GM18507 (cell line): ENCODE measurements at places on chromosomes 12 and 14.

- DNase-seq: no peak
These were observed 10.9 kb downstream of the SLC6A12 start for GRCh38 chr12:203074-203461.

- DNase-seq: no peak
These were observed 14.8 kb upstream of the CALM1 start for GRCh38 chr14:90381999-90382451.

- no peak for DNase-seq
These were observed 71.5 kb downstream of the BRMS1L start for GRCh38 chr14:35897616-35898111.

GRCh38 chr14:48670939-48671338 lies 915.2 kb downstream of the RPS29 start:
- no peak for DNase-seq

DNA sequence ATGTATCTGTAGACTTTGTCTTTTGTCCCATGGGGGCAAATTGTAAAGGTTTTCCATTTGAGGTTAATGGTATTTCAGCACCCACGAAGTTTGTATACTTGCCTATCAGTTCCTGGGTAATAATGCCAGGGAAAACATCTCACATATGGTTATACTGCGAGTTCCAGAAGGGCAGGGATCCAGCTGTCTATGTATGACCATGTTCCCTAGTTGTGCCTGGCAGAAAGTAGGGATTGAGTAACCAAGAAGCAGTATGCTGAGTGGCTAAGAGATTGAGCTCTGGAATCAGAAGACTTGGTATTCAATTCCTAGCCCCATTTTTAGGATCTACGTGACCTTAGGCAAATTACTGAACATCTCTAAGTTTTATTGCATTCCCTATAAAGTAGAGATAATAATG lies 173.2 kb upstream of the PWP1 start:
- no peak for DNase-seq

GRCh38 chr14:30204431-30204980 lies 276.9 kb upstream of the PRKD1 start:
- no peak for DNase-seq

DNA sequence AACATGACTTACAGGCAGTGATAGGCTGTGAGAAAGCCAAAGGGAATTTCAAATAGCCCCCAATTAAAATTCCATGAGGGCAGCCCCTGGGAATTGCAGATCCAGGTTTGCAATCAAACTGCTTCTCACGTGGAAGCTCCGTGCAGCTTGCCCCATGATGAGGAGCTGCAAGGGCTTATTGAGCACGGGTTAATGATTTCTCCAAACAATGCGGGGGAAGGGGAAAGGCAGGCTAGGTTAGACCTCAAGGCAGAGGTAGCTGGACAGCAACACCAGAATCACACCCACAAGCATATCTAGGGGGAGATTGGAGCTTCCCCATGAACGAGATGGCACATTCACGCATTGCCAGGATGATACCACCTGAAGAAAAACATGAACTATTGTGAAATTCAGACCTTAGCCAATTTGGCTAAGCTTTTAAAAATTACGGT lies 5.0 kb upstream of the DUSP6 start:
- DNase-seq: no peak

GRCh38 chr14:36751920-36752319 lies 90.3 kb downstream of the PAX9 start:
- DNase-seq: no peak

- no peak for DNase-seq
These were observed 47.2 kb downstream of the UBE3B start for GRCh38 chr12:109524466-109525278.

GRCh38 chr12:86772696-86773095 lies 516.5 kb upstream of the MGAT4C start:
- no peak for DNase-seq

- DNase-seq: no peak
These were observed 94.6 kb upstream of the PRICKLE1 start for GRCh38 chr12:42683933-42684801.

- no peak for DNase-seq
These were observed 48.4 kb downstream of the FBXW8 start for GRCh38 chr12:116959198-116959460.

GRCh38 chr12:2467447-2468195 lies 327.1 kb upstream of the FKBP4 start:
- DNase-seq: no peak

DNA sequence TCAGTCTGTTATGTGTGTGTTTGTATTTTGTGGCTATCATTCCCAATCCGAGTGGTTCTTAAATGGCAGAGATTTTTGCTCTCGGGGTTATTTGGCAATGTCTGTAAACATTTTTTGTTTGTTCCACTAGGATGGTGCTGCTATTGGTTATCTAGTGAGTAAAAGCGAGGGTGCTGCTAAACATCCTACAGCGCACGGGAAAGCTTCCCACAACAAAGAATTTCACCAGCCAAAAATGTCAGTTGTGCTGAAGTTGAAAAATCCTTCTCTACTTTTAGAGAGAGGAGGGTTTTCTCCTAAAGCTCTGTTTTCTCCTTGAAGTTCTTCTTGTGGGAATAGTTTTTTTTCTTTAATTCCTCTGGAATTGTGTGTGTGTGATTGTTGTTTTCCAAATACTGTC lies 2.4 kb downstream of the EXD2 start:
- DNase-seq: no peak

DNA sequence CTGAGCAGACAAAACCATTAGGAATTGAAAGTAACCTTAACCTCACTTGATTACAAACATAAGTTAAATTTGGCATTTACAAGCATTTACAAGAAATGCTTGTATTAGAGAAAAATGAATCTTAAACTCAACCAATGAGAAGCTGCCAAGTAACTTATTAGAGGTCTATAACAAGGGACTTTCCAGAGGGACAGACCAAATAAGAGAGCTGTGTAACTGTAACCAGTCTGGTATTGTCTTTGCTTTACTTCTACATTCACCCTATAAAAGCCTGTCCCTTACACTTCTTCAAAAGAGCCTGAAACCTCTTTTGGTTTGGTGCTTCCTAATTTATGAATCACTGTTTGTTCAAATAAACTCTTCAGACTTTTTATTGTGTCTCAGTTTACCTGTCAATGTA lies 450.0 kb upstream of the FAR2 start:
- no peak for DNase-seq

GRCh38 chr12:17097674-17098073 lies 491.7 kb upstream of the LMO3 start:
- no peak for DNase-seq

DNA sequence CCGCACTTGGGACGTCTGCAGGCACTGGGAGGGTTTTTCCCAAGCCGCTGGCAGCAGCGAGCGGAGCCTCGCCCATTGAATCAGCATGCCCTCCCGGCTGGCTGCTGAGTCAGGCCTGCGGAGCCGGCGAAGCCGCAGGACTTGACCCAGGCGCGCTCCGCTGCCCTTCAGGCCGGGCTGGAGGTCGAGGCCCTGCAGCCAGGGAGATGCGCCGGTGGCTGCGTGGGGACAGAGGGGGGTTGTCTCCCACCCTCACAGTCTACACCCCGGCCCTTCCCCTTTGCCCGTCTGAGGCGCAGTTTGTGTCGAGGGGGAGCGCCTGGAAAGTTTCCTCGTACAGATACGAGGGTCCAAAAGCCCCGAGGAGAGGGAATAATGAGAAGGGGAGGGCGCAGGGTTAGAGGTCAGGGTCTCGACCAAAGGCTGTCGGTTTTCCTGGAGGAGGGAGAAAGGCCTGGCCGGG lies 759 bp upstream of the KLC1 start:
- no peak for DNase-seq

GRCh38 chr12:82714427-82714826 lies 27.7 kb downstream of the TMTC2 start:
- DNase-seq: no peak

- DNase-seq: no peak
These were observed 28.8 kb downstream of the DMAC2L start for GRCh38 chr14:50340963-50341362.

- no peak for DNase-seq
These were observed 44.8 kb downstream of the ESR2 start for GRCh38 chr14:64249363-64249762.

GRCh38 chr12:88633312-88633711 lies 53.0 kb upstream of the KITLG start:
- no peak for DNase-seq

- no peak for DNase-seq
These were observed 94.3 kb downstream of the SLC25A21 start for GRCh38 chr14:37078131-37078530.

DNA sequence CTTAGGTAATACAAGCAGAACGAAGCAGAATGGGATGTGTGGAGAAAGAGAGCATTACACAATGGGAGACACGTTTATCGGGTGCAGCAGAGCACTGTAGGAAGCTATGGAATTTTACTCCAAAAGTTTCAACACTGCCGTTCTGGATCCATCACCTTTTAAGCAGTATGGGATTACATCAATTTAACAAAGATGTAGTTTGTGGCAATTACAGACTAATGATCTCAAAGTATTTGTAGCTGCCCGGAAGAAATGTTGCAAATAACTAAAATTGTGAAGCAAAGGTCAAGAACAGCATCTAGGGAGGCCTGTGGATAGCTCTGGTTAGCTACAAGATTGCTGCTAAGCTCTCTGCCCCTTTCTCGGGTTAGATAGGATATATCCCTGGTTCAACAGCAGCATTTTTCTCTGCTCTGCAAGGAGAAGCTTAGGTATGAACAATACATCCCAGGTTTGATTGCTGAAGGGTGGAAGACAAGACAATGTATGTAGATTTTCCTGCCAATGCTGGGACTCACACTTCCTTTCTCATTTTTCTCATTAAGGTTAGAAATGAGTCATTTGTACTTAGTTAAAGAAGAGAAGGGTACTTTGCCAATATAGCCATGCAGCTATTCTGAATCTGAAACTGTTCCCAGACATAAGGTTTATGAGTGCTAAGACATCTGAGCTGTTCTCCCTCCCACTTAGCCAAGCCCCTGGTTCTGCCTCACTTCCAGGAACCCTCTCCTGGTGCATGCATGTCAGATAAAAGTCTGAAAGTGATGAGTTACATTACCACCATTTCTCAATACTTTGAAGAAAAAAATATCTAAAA lies 75.0 kb upstream of the HIF1A start:
- no peak for DNase-seq

DNA sequence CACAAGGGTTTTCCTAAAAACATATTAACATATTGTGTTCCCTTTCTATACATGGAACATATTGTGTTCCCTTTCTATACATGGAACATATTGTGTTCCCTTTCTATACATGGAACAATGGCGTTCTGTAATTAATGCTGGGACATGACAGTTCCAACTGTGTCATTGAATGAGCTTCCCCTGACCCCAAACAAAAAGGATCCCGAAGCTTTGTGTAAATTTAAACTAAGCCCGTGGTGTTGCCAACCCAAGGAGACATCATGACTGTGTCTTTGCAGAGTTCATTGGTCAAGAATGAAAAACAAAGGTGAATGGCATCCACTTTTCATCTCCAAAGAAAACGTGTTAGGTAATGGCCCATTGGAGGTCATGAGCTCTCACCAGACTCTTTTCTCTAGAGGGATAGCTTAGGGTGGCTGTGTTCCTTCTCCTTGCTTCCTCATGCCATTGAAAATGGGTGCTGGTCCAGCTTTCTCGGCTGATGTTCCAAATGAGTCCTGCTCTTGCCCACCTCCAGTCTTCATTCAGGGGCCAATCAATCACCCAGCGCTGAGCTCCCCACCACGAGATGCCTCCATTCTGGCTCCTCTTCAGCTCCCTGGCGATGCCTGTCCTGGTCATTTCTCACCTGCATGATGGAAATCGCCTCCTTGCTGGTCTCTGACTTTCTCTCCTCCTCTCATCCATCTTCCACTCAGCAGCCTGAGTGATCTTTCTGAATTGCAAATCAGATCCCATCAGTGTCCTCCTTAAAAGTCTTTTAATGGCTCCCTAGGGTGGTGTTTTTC lies 156.1 kb downstream of the VRK1 start:
- no peak for DNase-seq

GRCh38 chr12:120847814-120848213 lies 56.3 kb downstream of the SPPL3 start:
- no peak for DNase-seq

- no peak for DNase-seq
These were observed 396.8 kb downstream of the AEBP2 start for GRCh38 chr12:19836056-19836455.

GRCh38 chr12:119996417-119996816 lies 7.4 kb downstream of the BICDL1 start:
- no peak for DNase-seq

- DNase-seq: no peak
These were observed 16.8 kb downstream of the TMEM106C start for GRCh38 chr12:47980197-47980596.

DNA sequence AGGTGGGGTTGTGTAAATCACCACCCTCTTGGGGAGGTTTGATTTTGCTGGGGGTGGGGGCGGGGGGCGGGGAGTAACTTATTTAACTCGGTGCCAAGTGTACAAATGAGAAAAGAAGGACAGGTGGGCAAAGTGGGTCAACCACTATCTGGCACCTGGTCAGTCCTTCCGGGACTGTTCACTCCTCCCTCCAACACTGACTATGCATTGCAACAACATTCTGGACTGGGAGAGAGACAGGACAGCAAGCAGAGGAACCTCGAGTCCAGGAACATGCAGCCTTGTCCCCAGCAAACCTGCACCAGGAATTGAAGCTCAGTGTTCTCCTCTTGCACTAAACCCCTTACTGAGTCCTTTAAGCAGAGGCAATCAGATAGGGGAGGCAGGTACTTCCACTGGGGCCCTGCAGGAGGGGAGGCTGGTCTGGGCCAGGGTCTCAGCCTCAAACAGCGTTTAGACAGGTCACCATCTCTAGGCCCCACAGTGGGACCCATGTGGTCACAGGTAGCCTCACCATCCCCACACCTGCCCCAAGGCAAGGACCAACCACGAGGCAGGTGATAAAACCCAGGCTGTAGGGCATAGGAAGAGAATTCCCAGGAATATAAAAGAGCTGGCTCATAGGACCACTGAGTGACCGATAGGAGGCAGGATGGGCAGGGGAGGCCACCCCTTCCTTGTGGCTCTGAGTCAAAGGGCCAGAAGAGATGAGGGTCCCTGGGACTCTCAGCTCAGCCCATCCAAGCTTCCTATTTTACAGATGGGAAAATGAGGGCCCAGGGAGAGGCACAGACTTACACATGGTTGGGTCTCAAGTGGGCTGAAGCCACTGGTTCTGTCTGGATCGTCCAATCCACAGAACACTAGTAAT lies 9.8 kb downstream of the CCDC85C start:
- no peak for DNase-seq

DNA sequence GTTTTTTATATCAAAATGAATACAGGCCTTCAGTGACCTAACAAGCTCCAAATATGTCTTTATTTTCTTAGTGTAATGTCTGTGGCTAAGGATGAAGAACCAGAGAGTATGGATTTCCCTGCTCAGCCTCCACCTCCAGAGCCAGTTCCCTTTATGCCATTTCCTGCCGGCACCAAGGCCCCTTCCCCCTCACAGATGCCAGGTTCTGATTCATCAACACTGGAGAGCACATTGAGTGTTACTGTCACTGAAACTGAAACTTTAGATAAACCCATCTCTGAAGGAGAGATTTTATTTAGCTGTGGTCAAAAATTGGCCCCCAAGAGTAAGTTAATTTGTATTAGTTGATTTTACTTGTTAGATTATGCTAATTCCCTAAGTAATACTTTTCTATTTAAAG lies 61.0 kb downstream of the KIAA0586 start:
- DNase-seq: no peak
